ENCODE measurements at places on chromosomes 7 and 10. TPM values are rescaled to one million over a fixed set of nuclear protein-coding genes. Genes with fewer than 3 reads are reported as not detected.

- no peaks in the 10 kb centered on the region for H3K4me1 ChIP-seq
- no peaks in the 10 kb centered on the region for H3K36me3 ChIP-seq
- no peak overlapping the region for H3K27ac ChIP-seq
- no peaks in the 10 kb centered on the region for H3K27me3 ChIP-seq
- no peak for DNase-seq
- H3K4me3 ChIP-seq = no peak overlapping the region
Measured at GRCh38 chr7:42012786-42013360, 224.1 kb downstream of the GLI3 start.

- no peaks in the 10 kb centered on the region for H3K4me1 ChIP-seq
- H3K27me3 ChIP-seq = no peaks in the 10 kb centered on the region
- no peak overlapping the region for H3K4me3 ChIP-seq
- no peaks in the 10 kb centered on the region for H3K36me3 ChIP-seq
- no peak for DNase-seq
- no peak overlapping the region for H3K27ac ChIP-seq
Measured at GRCh38 chr7:124155432-124156022, 122.7 kb upstream of the TMEM229A start.

GRCh38 chr7:158966780-158967390, 110.5 kb downstream of the DYNC2I1 start:
- H3K4me1 ChIP-seq = no peaks in the 10 kb centered on the region
- H3K27me3 ChIP-seq = no peaks in the 10 kb centered on the region
- H3K27ac ChIP-seq = no peak overlapping the region
- H3K36me3 ChIP-seq = no peaks in the 10 kb centered on the region

GRCh38 chr7:23418046-23418445, 52.2 kb downstream of the IGF2BP3 start:
- H3K4me1 ChIP-seq = no peaks in the 10 kb centered on the region
- H3K36me3 ChIP-seq = no peaks in the 10 kb centered on the region
- H3K27me3 ChIP-seq = no peaks in the 10 kb centered on the region
- no peak overlapping the region for H3K4me3 ChIP-seq
- no peak overlapping the region for H3K27ac ChIP-seq
- DNase-seq = no peak

DNA sequence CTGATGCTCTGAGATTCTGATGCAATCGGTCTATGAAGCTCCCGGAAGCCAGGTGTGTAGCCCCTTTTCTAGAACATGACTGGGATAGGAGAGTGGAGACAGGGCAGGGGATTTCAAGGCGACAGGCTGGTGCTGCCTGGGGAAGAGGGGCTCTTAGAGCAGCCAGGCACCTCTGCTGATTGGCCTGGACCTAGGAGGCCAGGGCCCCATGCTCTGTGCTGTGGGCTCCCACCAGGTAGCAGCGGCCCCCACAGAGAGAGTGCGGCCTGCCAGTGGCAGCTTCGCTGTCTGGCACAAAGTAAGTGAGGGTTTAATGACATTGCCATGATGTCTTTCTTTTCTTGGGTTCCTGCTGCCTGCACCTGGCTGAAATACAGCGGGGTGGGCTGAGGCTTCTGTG, 99.4 kb upstream of the PODXL start:
- H3K27me3 ChIP-seq = no peaks in the 10 kb centered on the region
- peak; percentile 37 for DNase-seq
- H3K27ac ChIP-seq = no peak overlapping the region
- no peaks in the 10 kb centered on the region for H3K36me3 ChIP-seq

GRCh38 chr7:114822844-114823243, 99.0 kb upstream of the MDFIC start:
- DNase-seq = no peak
- H3K4me3 ChIP-seq = no peak overlapping the region
- peaks cover 11% of the 10 kb centered on the region for H3K4me1 ChIP-seq
- peak overlapping the region; percentile 33 for H3K27ac ChIP-seq

GRCh38 chr10:103442031-103442461, 10.1 kb downstream of the CALHM2 start:
- no peaks in the 10 kb centered on the region for H3K27me3 ChIP-seq
- DNase-seq = peak; percentile 66
- peak overlapping the region; percentile 33 for H3K27ac ChIP-seq
- H3K4me3 ChIP-seq = no peak overlapping the region
- H3K4me1 ChIP-seq = peaks cover 14% of the 10 kb centered on the region

Gene HMX2
- not detected for total RNA-seq

Gene SORBS1
- total RNA-seq = 145 TPM
